Uterus (tissue), 4 donors: ENCODE measurements at places on chromosomes 2 and 18. TPM values are rescaled to one million over a fixed set of nuclear protein-coding genes. Genes with fewer than 3 reads are reported as not detected.

The CNTNAP5 gene
- total RNA-seq = not detected

DNA sequence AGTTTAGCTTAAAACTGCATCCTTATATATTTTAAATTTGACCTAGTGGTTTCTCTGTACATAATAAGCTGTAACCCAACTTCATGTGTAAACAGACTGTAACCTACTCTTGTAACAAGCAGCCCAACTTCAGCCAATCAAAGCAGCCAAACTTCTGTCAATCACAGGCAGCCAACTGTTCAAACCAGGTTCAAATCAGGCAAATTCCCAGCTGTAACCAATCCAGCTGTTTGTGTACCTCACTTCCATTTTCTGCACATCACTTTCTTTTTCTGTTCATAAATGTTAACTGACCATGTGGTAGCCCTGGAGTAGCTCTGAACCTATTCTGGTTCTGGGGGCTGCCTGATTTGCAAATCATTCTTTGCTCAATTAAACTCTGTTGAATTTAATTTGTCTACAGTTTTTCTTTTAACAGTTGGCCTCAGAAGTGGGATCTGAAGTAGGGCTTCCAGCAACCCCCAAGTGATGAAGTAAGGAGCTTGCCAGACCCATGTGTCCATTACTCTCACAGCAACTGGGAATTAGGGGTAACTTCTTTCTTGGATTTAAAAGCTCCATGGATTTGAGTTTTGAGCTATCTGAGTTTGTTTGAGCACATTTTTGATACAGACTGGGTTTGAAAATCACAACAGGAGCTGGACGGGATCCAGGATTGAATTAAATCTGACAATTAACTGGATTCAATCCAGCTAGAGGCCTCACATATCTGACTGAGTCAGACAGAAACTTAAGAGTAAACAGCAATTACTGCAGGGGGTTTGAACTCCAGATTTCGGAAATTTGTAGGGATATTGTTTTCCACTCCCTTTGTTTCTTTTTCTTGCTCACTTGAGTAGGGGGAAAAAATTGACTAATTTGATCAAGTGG is 1569.7 kb upstream of the SLC39A10 start:
- no peak for DNase-seq

The GAREM2 gene
- total RNA-seq = 1.2 TPM

DNA sequence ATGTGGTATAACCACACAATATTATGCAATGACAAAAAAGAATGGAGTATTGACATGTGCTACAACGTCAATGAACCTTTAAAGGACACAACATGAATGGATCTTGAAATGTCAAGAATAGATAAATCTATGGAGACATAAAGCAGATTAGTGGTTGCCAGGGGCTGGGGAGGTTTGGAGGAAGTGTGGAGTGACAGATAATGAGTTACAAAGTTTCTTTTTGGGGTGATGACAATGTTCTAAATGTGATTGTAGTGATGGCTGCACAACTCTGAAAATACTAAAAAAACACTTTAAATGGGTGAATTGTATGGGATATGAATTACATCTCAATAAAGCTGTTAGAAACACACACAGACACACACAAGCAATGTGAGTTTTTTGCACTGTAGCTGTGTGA is 37.4 kb upstream of the C1D start:
- no peak for DNase-seq

The LAPTM4A gene
- 386 TPM for total RNA-seq

DNA sequence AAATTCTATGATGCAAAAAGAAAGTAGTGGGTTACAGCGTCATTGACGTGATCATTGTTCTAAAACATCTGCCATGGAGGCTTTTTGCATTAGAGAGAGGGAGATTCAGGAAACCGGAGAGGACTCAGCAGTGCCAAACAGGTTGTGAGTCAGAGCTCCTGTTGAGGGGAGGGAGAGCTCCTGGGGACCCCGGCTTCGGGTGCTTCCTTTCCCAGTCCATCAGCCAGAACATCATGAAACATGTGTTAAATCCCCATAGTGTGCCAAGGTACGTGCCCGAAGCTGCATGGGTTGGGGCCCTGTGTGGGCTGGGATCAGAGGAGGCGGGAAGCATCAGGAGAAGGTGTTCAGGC is 791 bp upstream of the CYRIA start:
- DNase-seq = no peak
